ENCODE measurements at places on chromosomes 7 and 10.

DNA sequence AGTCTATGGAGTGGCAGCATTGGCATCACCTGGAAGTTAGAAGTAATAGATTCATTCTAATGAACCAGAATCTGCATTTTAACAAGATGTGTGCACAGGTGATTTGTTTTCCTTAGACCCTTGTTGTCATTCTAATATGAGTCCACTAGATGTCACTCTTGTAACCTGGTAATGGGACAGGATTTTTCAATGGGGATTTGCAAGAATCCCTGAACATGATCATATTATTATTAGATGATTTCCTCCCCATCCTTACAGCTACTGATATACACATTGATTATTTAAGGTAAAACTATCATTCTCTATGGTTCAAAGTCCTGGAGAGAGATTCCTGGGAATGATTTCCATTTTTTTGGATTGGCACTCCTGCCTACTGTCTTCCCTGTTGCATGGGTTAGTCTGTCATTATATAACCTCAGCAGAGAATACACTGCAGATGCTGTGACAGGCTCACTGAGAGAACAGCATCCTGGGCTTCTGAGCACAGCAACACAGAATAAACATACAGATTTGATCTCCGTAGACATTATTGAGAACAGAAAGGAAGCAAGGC, 194.9 kb downstream of the SUGCT start:
- peak; percentile 35 for DNase-seq

- DNase-seq, result no peak
These were observed 43.3 kb upstream of the ADGRA1 start for GRCh38 chr10:133044401-133044811.

- no peak for DNase-seq
These were observed 566.0 kb downstream of the CALN1 start for GRCh38 chr7:71846160-71846559.

- DNase-seq, result peak; percentile 20
These were observed 111.7 kb upstream of the ZNF804B start for GRCh38 chr7:88647825-88648224.

DNA sequence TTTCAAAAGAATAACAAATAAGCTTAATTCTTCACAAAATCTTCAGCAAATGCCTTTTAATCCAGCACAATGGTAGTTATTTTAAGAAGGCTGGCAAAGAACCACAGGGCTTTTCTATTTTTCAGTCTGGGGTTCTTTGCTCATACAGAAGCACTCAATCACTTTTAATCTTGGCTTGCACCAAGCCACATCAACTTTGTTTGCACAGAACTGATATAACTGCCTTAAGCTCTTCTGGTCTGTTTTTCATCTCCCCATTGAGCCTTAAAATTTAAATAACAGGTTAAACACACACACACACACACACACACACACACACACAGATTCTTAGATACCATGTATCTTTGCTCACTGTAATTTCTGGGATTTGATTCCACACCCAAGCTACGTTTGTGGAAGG, 377.0 kb downstream of the GATA3 start:
- no peak for DNase-seq

DNA sequence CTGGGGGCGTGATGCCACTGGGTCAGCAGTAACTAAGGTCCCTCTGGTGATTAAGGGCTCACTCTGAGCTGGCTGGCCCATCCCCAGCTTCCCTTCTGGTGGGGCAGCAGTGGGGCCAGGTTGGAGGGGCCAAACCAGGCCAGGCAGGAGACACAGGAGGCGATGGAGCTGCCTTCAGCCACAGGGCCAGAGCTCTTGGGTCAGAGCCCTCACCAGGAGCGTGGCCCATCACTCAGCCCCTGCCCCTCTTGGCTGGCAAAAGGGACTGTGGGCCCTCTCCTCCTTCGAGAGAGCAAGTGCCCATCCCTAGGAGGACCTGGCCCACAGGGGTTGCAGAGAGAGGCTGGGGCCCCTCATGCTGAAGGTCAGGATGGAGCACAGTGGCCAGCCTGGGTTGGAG, 4.5 kb downstream of the KCNK18 start:
- DNase-seq, result no peak

GRCh38 chr7:25978466-25978865, 173.5 kb upstream of the NFE2L3 start:
- DNase-seq, result no peak

DNA sequence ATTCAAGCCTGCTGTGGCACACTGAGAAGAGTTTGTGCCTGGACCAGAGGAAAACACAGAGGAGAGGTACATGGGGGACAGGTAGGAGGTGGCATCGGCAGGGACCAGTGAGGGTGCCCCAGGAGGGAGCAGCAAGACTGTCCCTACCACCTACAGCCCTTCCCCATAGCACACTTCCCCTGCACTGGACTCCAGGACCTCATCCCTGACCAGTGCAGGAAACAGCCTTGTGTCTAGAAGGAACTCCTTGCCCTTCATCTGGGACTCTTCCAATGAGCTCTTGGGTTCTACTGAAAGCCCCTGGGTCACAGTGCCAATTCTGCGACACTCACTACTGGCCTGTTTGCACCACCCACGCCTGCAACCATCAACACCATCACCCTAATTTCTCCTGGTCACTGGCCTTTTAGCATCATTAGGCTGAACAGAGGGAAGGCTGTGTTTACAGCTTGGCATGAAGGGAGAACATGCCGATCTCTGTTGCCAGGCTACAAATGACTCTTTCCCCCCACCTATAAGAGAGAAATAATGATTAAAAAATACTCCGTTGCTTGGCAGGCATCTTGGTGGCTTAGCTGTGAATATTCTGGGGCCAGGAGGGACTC, 371.9 kb upstream of the ZMIZ1 start:
- peak; percentile 1 for DNase-seq

DNA sequence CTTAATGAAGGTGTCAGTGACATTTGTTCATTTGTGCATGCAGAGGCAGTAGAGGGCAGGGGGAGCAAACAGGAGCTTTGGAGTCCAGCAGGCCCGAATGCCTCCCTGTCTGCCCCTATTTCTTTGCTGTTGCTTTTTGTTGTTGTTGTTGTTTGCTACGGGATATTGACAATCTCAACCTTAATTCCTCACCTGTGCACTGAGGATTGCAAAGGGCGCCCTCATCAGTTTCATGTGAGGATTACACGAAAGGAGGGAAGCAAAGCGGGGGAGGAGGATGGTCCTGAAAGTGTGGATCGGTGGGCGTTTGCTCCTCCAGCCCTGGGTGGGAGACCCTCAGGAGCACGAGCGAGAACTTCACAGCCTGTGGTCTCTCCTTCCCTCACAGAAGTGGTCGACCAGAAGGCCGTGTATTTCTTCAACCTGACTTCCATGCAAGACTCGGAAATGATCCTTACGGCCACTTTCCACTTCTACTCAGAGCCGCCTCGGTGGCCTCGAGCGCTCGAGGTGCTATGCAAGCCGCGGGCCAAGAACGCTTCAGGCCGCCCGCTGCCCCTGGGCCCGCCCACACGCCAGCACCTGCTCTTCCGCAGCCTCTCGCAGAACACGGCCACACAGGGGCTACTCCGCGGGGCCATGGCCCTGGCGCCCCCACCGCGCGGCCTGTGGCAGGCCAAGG, 9.6 kb downstream of the GDF10 start:
- no peak for DNase-seq

DNA sequence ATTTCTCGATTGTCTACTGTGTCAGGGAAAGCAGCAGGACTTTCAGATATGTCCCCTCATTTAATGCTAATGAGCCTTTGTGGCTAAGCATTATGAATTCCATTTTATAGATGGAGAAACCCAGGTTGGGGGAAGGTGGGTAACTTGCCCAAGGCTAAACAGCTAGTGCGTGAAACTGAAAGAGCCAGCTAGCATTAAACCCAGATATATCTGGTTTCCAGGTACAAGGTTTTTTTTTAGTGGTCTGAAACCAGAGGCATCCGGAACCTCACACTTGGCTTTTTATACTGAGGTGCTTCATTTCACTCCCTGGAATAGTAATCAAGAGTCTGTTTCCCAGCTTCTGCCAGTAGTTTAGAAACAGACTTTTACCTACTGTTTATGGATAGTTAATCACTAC, 694.8 kb downstream of the PHTF2 start:
- no peak for DNase-seq

GRCh38 chr7:14766747-14767146, 135.8 kb downstream of the DGKB start:
- no peak for DNase-seq

DNA sequence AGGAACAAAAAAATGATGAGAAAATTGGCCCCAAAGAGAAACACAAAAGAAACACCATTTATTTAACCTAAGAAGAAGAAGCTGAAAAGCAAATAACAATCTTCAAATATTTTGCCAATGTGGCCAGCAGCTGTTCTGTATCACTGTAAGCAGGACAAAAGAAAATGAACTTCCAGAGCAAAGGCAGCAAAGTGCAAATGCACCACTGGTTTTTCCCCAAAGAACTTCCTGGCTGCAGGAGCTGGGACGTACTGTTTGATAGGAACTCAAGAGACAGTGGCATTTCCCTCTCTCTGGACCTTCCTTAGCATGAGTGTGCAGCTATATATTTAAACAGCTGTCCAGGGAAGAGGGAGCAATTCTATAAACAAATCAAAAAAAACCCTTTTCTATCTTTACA, 60.4 kb downstream of the RNLS start:
- no peak for DNase-seq

DNA sequence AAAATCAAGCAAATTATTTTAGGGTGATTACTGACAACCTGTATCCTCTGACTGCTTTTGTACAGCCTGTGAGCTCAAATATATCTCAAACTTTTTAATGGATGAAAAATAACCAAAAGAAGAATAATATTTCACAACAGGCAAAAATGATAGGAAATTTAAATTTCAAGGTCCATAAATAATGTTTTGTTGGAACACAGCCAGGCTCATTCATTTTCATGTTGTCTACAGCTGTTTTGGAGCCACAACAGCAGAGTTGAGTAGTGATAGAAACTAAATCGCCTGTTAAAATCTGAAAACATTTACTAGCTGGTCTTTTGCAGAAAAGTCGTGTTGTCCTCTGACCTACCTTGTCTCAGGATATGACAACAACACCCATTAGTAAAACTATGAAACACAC, 75.9 kb downstream of the GLI3 start:
- no peak for DNase-seq

GRCh38 chr10:117165538-117166417, 27.7 kb upstream of the VAX1 start:
- DNase-seq, result peak; percentile 20
